Brain (organoid and tissue), 16 donors: ENCODE measurements at places on chromosomes 1 and 21.

DNA sequence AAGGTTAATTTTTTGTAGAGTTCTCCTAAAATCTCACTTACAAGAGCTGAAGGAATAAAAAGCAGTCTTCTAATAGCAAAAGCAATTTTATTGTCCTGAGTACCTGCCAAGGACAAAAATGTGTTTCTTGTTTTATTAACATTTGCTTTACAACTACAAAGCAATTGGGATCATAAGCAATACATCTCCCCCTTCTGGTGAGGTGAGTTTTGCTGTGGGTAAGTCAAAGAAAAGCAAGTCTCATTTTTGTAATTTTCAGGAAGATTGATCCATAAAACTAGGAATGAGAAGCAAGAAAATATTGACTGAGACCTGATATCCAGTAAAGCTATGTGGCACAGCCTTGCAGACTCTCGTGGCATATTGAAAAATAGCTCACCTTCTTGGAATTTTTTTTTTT is 2162.7 kb downstream of the NCAM2 start:
- DNase-seq = no peak

DNA sequence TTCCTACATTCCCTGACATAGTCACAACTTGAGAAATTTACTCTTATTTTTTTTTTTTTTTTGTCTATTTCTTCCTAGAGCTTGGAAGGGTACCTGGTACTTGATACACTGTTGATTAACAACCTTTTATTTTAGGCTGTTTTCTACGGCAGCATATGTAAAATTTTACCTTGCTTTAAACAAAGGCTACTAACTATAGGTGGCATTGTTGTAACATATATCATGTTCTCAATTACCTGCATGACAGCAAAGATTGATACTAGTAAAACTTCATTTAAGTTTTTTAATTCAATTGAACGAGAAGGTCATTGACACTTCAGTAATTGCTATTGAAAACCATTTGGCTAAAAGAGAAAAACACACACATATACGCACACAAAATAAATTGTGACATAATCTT is 238.3 kb upstream of the ESRRG start:
- DNase-seq = no peak

GRCh38 chr1:87706779-87707228 is 378.1 kb downstream of the LMO4 start:
- DNase-seq = no peak

- DNase-seq = no peak
These were observed 127.5 kb upstream of the ADAMTS5 start for GRCh38 chr21:27094184-27094948.

DNA sequence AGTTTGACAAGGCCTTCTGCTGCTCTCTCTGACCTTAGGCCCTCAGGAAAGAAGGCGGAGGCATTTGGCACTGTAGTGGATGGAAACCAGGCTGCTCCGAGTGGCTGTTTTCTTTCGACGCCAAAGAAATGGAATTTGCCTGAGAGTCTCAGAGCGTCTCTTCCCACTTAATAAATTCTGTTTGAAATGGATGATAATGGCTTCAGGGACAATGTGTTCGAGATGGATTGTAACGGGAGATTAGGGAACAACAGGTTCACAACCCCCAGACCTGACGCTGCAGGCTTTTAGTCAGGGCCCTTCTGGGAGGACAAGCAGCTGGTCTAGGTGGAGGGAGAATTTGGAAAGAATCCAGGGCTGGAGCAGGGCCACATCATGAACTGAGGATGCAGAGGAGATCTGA is 58.6 kb downstream of the TLR5 start:
- no peak for DNase-seq

DNA sequence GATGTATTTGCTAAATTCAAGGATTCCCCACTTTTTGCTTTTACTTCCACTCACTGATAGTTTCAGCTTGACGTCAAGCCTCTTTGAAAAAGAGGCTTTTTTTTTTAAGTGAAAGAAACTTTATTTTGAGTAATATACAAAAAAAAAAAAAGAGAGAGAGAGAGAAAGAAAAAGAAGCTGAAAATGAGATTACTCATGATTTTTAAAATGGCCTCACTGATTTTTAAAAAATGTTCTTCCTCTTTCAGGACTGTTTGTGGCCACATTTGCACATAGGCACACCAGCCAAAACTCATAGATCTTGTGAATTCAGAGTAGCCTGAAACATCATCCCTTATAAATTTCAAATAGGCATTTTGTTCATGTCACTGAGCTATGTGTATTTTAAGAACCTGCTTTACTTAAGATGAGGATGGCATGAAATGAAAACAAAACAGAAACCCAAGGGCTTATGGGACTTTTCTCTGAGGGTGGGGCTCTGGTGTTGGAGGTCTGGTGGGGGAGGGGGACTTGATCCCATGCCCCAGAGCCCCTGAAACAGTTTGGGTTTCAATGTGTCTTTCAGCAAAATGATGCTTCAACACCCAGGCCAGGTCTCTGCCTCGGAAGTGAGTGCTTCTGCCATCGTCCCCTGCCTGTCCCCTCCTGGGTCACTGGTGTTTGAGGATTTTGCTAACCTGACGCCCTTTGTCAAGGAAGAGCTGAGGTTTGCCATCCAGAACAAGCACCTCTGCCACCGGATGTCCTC is 6.1 kb downstream of the ATF3 start:
- no peak for DNase-seq

GRCh38 chr1:206839857-206840256 is 25.6 kb upstream of the IL20 start:
- DNase-seq = no peak

DNA sequence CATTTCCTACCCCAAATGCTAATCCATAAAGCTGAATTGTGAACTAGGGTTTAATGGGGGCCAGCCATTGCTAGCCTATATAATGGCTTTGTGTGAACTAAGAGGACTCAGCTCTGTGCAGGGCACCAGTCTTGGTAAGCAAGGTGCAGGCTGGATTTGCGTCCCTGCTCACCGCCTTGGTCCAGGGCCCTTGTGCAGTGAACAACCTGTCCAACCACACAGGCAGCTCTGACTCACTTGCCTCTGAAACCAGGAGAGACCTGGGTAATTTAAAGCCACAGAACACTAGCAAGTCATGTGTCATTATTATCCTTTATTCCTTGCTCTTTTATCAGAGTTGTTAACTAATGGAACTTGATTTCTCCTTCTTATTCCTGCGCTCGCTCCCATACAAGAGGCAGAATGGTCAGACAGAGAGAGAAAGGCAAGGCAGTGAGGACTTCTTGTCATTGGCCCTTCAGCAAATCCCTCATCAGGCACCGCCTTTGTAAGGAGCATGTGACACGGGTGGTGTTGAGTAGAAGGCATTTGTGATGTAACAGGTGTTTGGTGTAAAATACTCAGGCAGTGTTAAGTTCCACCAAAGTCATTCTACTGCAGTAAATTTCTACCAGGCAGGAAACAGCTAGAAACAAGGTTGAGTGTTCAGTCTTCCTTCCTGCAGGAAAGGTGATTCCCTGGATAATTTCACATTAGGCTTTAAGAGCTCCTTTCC is 67.3 kb upstream of the OLIG2 start:
- no peak for DNase-seq

- DNase-seq = no peak
These were observed 61.8 kb upstream of the NBL1 start for GRCh38 chr1:19582318-19582717.

- DNase-seq = no peak
These were observed 210.3 kb downstream of the URB2 start for GRCh38 chr1:229836324-229836723.

DNA sequence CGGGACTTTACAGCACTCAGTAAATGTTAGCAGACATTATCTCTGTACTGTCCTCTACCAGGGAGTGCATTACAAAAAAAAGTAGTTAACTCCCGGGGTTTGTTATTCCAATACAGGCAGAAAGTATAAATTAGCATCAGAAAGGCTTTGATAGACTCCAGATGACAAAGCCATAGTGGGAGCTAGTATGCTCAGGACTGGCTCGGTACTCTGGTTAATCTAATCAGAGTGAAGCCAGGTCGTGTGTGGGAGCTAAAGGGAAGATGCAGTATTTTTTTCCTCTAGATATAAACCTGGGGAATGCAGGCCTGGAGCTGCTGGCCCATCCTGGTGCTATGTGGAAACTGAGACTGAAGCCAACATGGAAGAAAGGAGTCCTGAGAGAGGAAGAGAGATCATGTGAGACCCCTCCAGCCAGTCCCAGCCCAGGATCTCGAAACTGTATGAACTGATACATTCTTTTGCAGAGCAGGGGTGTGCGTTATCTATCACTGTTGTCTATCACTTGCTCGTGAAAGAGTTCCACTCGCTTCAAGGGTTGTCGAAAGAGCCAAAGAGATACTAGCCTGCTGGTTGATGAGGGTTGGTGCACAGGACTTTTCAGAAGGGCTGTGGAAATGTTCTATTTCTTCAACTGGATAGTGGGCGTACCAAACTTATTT is 125.8 kb downstream of the PLPP3 start:
- DNase-seq = no peak

DNA sequence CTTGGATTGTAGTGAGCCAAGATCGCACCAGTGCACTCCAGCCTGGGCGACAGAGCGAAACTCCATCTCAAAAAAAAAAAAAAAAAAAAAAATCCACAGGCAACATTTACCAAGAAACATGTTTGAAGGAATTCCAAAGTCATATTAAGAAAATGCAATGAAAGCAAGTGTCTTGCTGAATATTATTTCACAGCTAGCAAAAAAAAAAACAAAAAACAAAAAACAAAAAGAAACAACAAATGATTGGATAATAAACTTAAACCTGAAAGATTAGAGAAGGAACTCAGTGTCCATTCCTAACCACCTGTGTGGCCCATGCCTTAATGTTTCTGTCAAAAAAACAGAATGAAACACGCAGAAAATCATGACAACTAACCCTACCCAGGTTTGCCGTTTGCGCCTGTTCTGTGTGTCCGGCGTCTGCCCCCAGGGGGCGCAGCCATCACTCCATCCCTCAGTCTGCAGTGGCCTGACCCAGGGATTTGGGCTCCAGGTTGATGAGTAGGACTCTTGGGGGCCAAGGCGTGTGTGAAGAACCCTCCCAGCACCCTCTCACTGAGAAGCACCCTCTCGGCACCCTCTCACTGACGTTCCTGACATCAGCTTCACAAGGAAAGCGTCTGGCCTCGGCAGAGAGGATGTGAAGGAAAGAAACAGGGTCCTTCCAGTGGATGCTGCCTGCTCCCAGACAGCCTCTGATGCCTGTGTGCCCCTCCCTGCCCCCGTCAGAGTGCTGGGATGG is 19.2 kb upstream of the PTTG1IP start:
- DNase-seq = peak; percentile 62

- DNase-seq = no peak
These were observed 174.1 kb upstream of the EDN2 start for GRCh38 chr1:41658431-41659158.

- DNase-seq = no peak
These were observed 140.2 kb upstream of the TIAM1 start for GRCh38 chr21:31484219-31484618.

DNA sequence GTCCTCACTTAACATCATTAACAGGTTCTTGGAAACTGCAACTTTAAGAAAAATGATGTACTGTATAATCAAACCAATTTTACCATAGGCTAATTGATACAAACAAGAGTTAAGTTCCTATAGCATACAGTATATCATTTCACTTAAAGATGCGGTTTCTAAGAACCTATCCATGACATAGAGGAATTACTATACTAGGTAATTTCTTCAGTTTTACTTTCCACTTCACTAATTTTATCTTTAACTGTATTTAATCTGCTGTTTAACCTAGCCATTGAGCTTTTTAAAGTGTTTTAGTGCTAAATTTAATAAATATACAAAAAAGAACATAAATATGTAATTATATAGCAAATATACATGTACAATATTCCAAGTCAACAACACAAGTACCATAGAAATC is 28.3 kb downstream of the SLC19A2 start:
- no peak for DNase-seq

DNA sequence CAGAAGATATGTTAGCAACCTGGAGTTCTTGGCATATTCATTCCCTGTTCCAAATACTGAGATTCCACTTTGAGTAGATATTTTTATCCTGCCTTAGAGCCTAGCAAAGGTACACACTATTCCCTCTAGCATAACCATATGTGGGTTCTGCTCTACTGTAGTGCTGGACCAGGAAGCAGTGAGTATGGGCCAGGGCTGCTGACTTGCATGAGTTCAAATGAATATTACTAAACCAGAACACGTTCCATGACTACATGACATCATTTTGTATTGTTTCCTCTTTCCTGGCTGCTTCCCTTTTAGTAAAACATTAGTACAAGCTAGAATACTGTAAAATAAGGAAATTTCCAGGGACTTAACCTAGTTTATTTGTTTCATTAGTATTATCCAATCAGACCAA is 41.1 kb downstream of the TNFSF18 start:
- no peak for DNase-seq

DNA sequence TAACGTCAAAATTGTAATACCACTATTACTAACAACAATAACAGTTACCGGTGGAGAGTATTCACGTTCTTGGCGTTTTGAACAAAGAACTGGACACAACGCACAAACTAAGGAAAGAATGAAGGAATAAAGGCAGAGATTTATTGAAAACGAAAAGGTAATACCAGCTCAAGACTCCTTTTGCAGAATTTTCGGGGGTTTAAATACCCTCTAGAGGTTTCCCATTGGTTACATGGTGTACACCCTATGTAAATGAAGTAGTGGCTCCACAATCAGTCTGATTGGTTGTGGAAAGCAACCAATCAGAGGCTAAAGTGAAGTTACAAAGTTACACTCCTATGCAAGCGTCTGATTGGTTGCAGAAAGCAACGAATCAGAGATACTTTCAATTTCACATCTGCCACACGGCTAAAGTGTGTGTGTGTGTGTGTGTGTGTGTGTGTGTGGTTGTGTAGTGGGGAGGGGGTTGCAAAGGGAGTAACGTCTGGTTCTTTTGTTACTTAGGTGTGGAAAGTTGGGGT is 1.1 kb upstream of the GTF2B start:
- peak; percentile 16 for DNase-seq

DNA sequence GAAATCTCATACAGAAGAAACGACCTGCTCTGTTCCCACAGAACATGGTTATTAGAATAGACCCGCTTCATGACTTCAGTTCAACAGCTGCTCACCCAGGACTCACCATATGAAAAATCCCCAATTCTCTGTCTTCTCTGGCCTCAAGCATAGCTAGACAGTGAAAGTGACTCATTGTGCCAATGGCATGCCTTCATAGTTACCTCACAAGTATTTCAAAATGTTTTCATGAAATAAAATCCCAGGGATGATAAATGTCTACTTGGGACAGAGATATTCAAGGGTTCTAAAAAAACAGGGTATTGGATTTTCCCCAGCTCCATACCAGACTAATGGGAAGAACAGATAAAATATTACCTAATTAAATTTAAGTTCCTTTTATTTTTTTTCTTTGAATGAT is 82.3 kb downstream of the NOTCH2 start:
- no peak for DNase-seq

DNA sequence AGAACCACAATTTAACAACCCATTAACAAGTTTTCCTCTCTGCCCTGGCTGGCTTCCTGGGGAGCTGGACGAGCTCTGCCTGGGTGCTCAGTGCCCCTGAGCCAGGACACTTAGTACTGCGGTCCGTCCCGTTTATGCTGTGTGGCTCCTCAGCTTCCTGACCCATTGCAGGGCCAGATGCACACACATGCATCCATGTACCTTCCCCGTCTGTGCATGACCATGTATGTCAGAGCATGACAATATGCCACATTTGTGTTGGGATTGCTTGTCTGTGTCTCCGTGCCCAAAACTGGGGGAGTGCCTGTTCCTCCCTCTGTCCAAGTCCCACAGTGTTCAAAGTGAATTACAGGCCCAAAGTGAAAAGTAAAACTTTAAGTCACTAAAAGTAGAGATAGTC is 9.7 kb upstream of the TFF3 start:
- DNase-seq = no peak
